ENCODE measurements at places on chromosomes 2 and 18. TPM values are rescaled to one million over a fixed set of nuclear protein-coding genes. Genes with fewer than 3 reads are reported as not detected.

DNA sequence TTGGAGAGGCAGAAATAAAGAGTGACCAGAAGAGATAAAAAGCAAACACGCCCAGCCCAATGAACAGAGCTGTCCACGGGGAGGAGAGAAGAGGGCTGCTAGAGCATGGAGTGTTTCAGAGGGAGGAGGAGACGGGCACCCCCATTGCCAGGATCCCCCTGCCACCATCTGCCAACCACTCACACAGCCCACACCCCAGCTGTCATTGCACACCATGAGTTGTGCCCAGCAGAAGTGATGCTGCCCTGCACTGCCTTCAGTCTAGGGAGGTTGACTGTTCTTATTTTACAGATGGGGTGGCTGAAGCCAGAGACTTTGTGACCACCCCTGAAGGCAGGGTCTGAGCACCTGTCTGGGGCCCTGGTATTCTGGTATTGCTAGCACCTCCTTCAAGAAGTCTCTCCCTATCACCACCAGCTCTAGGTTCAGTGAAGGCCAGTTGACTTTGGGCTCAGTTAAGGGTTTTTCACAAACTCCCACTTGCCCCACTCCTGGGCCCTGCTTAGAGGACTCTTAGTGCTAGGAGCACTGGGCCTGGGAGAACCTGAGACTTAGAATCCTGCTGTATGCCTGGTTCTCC is 2.4 kb downstream of the FABP1 start:
- no peak for DNase-seq

RAX gene
- total RNA-seq: not detected

SP110 gene
- 1.2 TPM for total RNA-seq

DNA sequence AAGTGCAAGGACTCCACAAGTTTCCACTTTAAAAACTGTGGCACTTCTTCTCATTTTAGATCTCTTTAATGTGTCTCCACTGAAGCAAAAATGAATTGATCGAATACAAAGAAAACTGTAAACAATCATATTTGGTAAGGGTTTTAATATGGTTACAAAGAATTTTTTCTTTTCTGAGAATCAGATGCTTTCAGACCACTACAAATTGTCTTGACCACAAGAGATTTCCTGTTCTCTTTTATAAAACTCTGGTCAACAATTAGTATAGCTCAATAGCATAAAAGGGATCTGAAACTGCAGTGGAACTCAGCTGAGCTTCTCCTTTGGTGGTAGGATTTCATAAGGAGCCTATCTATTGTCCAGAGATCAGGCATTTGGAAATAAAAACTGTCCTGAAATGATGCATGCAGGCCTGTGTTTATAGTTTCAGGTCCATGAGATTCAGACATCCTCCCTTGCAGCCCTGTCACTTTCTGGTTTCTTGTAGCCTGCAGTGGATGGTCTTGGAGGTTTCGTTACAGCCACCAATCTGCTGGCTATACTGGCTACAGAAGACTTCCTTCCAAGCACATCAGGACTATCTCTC is 120.0 kb downstream of the DOCK10 start:
- DNase-seq: no peak

GPR45 gene
- total RNA-seq: 0.78 TPM

GRCh38 chr18:35143622-35144596 is 96.9 kb upstream of the ZNF397 start:
- DNase-seq: peak; percentile 64

- no peak for DNase-seq
These were observed 101.2 kb upstream of the SMAD2 start for GRCh38 chr18:48031641-48032040.

GRCh38 chr2:401019-401679 is 113.3 kb upstream of the ALKAL2 start:
- no peak for DNase-seq

GRCh38 chr2:46171411-46171953 is 125.7 kb upstream of the EPAS1 start:
- DNase-seq: peak; percentile 57

- DNase-seq: no peak
These were observed 49.2 kb upstream of the SMAD2 start for GRCh38 chr18:47979611-47980200.

- no peak for DNase-seq
These were observed 39.0 kb downstream of the TBC1D8 start for GRCh38 chr2:101111917-101112771.

XRCC5 gene
- 366 TPM for total RNA-seq

GKN1 gene
- total RNA-seq: not detected

- DNase-seq: no peak
These were observed 39.1 kb upstream of the PGAP1 start for GRCh38 chr2:196965651-196966050.

EGR4 gene
- not detected for total RNA-seq

DNA sequence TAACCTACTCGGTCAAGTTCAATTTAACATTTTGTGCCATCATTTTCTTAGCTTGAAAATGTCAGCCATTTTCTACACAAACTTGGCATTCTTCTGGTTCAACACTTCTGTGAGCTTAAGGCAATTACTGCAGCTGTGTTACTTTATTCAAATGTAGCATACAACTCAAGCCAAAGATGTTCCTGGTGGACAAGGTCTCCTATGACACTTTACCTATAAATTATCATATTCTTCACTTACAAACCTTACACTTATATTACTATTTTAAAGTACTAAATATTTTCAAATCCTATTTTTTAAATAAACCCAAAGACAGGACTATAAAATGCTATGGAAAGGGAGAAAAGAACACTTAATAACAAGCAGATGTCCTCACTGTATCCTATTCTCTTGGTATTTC is 1045.3 kb downstream of the TSN start:
- no peak for DNase-seq

- no peak for DNase-seq
These were observed 234.3 kb upstream of the CYRIA start for GRCh38 chr2:16899958-16900357.

DNA sequence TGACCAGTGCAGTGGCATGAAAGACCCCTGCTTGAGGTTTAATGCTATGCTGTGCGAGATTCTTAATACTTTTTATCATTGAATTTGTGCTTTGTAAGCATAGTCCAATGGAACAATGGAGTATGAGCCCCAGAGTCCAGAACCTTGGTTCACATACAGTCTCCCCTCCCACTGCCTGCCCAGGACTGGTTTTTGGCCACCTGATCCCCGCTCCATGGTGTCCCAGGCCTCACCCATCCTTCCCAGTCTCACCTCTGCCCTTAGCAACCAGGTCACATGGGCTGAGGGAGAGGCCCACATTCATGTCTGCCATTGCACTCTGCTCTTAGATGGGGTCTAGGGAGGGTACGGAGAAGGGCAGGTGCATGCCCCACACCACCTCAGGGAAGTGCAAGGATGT is 6.3 kb downstream of the PDE11A start:
- no peak for DNase-seq

SCG2 gene
- 52.9 TPM for total RNA-seq

GRCh38 chr2:119255760-119256581 is 32.3 kb downstream of the STEAP3 start:
- peak; percentile 39 for DNase-seq

SCLY gene
- 9.2 TPM for total RNA-seq

GRCh38 chr18:78728784-78729467 is 250.7 kb upstream of the SALL3 start:
- no peak for DNase-seq

DNA sequence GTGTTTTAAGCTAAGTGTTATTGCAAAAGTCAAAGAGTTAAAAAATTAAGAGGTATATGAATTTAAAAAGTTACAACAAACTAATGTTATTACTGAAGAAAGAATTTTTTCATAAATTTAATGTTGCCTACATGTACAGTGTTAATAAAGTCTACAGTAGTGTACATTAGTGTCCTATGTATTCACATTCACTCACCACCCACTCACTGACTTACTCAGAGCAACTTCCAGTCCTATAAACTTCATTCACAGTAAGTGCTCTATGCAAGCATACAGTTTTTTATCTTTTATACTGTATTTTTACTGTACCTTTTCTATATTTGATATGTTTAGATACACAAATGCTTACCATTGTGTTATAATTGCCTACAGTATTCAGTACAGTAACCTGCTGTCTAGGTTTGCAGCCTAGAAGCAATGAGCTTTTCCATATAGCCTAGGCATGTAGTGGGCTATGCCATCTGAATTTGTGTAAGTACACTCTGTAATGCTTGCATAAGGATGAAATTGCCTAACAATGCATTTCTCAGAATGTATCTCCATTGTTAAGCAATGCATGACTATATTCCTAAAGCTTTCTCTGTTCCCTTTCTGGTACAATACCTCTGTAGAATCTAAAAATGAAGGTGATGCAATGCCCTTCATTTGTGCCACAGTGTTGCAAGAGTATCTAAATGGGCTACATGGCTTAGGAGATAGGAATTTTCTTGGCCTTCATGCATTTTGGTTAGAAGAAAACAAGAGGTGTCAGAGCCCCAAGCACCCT is 370.8 kb upstream of the NT5C1B start:
- no peak for DNase-seq

KIF1A gene
- total RNA-seq: 219 TPM

DNA sequence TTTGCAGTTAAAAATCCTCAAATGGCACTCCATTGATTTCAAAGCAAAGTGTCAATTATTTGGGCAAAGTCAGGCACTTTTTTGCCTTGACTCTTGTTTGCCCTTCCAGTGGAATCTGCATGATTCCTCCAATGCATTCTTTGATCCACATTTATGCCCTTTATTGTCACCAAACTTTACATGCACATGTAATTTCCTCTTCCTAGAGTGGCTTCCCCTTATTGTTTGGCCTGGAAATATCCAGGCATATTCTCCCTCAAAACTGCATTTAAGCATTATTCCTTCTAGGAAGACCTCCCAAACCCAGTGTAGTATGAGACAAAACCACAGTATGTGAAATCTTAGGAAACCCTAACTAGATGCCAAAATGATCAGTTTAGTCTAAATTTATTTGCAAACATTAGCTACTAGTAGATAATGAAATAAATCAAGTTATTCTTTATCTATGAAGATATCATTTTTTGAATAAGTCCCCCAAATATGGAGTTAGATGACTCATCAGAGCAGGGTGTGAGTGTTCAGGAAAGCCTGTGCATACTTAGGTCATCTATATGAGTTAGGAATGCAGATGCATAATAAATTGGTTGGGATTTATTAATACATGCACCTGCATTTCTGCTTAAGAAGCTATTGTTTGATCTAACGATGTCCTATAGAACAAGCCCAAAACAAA is 433.3 kb upstream of the TCF4 start:
- DNase-seq: no peak

DNA sequence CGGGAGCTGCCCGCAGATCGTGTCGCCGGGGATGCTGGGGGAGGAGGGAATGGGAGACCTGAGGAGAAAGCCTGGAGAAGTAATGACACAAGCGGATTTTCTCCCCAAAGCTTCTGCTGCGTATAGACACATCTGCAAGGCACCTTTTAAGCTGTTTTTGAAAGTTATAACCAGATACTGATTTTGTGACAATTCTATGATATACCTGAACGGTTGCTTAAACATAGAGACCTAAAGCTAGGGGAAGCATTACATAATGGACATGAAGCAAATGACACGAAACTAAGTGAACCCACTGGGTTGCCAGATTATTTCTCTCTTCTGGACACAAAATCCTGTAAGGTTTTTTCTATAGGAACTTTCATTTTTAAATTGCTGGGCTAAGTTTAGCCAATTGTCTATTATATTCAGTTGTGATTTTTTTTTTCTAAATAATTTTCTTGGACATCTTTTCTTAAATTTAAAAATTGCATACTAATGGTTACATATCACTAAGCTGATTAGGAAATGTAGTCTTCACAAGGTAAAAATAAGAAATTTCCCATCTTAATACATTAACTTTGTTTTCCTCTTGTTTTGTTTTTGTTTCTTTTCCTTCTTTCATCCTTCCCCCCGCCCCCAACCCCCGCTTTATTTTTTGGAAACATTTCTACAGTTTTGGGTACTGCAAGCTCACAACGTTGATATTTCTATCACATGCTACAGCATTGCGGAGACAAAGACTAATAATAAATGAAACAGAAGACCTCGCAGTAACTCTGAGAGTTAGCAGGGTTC is 1.3 kb downstream of the OSBPL6 start:
- no peak for DNase-seq

CDK15 gene
- not detected for total RNA-seq

DNA sequence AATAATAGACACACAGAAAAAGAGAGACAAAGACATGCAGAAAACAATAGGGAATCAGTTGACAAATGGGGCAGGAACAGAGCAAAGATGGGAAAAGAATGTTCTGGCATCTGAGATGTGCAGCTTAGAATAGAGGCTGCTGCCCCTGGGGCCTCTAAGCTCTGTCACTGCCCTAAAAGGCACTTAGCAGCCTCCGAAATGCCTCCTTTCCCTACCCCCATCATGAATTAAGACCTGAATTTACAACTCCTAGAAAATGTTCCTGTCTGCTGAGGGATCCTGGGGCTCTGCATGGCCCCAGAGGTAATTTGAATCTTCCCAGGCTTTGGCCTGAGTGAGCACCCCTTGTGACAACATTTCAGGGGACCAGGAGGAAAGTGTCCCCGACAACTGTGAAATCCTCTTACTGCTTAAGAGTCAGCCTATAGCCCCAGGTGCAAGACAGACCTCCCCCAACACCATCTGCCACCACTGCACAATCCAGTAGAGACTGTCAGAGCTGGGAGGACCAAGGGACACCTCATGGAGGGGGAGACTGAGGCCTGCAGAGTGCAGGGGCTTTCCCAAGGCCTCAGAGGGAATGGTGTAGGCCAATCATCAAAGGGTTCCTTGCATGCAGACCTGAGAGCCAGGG is 24.8 kb downstream of the MRPL35 start:
- DNase-seq: no peak

TRIM54 gene
- total RNA-seq: not detected

GRCh38 chr2:71532327-71532726 is 79.0 kb downstream of the DYSF start:
- no peak for DNase-seq

- DNase-seq: no peak
These were observed 73.2 kb downstream of the TGFA start for GRCh38 chr2:70480468-70480867.

DNA sequence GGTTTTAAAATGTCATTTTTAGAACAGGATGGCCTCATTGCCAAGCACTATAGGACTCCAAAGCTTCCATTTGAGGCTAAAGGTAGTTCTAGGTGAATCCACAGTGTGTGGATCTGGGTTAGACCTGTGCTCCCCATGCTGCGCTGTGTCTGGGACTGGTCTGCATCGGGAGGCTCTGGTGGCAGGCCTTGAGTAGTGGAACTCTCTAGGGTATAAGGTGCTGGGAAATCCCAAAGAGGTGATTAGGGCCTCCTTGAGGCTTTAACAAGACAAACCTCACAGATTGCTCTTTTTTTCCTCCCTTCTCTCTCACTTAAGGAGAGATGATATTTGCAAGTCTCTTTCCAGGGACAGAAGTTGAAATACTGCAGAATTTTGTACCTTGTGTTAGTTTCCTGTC is 9.3 kb downstream of the SEC11C start:
- DNase-seq: no peak

ARHGEF4 gene
- total RNA-seq: 38.7 TPM

- DNase-seq: no peak
These were observed 172.6 kb upstream of the PID1 start for GRCh38 chr2:229443546-229444268.

GRCh38 chr2:217220228-217221013 is 360.6 kb upstream of the TNP1 start:
- no peak for DNase-seq
